ENCODE measurements at places on chromosomes 12 and 14.

GRCh38 chr12:125259178-125259867 is 194.1 kb downstream of the AACS start:
- DNase-seq = no peak

DNA sequence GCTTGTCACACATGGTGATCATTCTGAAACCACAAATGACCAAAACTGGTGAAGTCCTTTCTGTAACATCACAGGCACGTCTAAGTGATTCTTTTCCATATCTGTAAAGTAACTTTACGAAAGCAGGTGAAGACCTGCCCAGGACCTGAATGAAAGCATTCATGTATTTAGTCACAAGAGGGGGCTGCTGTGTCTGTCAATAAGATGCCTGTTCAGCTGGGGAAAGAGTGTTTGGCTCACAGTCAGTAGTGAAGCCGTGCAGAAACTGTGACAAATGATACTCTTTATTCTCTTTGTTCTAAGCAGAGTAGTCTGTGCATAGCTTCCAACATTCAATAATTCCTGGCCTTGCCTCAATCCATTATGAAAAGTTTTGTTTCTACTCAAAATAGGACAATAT is 373.5 kb upstream of the OR4E1 start:
- DNase-seq = peak; percentile 60

DNA sequence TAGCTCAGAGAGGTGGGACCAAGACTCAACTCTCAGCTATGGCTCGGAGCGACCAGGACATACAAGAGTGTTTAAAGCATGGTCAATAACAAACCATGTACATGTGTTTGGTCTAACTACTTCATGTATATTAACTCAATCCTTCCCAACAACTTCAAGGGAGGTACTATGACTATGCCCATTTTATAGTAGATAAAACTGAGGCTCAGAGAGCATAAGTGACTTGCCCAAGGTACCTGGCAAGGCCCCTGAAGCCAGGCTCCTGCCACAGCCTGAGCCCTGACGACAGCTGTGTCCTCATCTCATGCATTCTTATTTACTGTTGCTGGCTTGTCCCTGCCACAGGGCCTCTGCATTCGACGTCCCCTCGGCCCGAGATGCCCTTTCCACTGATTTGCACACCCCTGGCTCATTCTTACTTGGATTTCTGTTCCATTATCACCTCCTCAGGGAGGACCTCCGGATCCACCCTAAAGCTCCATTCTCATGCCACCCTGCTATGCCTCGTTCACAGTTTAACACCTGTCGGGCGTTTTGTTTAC is 2.6 kb downstream of the TESC start:
- no peak for DNase-seq

DNA sequence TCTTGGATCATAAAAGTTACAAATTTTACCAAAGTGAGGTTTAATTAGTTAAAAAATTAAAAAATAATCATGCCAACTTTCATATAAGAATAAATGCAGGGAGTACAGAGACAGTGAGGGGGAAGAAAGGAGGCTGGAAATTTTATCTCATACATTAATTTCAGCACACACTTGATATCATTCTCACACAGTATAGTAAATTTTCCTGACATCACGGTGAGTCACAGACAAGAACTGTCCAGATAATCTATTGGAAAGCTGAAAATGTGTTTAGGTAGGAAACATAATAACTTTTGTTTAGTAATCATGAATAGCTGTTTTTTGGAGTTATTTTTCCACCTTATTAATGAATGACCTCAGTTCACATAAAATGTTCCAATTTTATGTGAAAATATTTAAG is 1204.8 kb downstream of the GALC start:
- DNase-seq = no peak

DNA sequence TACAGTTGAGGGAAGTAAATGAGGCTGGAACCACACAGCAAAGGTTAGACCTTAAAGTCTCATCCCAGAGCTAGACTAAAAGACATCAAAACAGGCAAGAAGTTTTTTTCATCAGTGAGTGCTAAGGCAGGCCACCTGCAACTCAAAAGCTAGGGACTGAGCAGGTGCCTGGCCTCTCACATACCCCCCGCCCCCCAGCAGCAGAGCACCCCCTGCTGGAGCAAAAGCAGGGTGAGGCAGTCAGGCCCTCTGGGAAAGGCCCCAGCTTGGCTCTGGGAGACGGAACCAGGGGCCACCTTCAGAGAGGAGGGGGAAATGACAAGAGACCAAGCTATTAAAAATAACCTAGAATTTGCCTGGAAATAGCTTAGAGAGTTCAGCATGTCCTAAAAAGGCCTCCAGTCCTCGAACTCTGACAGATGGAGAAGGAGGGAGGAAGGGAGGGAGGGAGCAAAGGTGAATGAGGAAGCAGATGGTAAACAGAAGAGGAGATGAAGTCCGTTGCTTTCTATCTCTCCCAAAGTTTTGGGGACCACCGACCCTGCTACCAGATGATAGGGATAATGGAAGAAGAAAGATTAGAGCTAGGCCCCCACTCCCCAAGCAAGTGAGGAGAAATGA is 1.8 kb downstream of the ITGA7 start:
- peak; percentile 44 for DNase-seq

- DNase-seq = no peak
Observed at GRCh38 chr12:107225635-107226034, 132.3 kb upstream of the CRY1 start.

DNA sequence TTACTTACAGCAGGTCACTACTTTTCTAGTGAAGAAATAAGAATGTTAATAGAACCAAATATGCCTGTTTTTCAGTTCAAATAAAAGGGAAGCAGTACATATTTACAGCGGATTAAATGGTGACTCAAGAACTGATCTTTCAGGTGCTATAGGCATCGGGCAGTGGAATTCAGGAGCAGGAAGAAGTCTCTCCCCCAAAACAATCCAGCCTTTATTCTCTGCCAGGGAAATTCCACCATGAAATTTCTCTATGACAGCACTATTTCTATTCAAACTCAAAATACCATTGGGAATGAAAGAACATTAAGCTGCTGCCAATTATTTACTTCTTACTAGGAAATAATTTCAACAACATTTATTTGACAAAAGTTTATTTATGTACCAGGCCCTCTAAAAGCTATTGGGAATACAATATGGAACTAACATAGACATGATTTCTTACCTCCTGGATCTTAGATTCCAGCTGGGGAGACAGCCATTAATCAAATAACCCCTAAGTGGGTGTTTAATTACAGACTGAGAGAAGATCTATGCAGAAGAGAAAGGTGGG is 60.3 kb upstream of the KRR1 start:
- no peak for DNase-seq

- no peak for DNase-seq
Observed at GRCh38 chr12:122004633-122005071, 17.0 kb upstream of the BCL7A start.

- DNase-seq = no peak
Observed at GRCh38 chr12:124648710-124649384, 81.4 kb upstream of the NCOR2 start.

DNA sequence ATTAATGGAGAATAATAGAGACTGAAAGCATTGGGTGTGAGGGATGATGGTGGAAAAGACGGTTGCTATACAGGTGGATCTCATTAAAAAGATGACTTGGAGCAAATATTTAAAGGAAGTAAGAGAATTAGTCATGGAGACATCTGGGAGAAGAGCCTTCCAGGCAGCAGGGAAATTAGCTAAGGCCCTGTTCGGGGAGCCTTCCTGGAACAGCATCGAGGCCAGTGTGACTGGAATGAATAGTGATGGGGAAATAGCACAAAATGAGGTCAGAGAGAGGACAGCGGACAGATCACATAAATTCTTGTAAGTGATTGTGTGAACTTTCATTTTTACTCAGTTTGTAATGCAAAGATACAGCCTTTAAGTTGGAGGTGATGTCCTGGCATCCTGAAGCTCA is 842.3 kb downstream of the SLC6A15 start:
- DNase-seq = no peak

DNA sequence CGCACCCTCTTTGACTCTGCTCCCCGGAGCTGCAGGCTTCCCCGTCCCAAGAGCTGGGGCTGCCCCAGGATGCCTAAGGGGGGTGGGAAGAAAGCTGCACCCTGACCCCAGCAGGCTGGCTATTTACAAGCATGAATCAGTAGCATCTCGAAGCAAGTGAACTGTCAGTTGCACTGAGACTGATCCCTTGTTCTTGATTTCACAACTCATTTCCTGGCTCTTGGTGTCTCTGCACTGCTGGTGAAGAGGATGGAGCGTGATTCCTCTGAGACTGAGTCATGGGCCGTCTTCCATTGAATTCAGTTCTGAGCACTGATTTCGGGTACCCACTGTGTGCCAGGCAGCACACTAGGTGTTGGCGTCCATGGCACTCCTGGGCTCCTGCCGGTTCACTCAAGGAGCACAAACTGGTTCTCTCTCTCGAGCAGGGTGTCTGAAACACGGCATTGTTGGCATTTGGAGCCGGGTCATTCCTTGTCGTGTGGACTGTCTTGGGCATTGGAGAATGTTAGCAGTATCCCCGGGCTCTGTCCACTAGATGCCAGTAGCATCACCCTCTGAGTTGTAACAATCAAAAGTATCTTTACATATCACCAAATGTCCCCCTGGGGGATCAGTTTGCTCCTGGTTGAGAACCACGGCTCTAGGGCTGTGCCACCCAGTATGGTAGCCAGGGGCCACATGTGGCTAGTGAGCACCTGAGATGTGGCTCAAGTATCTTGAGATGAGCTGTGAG is 86.9 kb downstream of the RIN3 start:
- no peak for DNase-seq

- no peak for DNase-seq
Observed at GRCh38 chr12:123070267-123071081, 80.4 kb downstream of the PITPNM2 start.

- no peak for DNase-seq
Observed at GRCh38 chr12:39920647-39921046, 185.2 kb downstream of the SLC2A13 start.

GRCh38 chr12:73612551-73612950 is 925.1 kb upstream of the ATXN7L3B start:
- DNase-seq = no peak

DNA sequence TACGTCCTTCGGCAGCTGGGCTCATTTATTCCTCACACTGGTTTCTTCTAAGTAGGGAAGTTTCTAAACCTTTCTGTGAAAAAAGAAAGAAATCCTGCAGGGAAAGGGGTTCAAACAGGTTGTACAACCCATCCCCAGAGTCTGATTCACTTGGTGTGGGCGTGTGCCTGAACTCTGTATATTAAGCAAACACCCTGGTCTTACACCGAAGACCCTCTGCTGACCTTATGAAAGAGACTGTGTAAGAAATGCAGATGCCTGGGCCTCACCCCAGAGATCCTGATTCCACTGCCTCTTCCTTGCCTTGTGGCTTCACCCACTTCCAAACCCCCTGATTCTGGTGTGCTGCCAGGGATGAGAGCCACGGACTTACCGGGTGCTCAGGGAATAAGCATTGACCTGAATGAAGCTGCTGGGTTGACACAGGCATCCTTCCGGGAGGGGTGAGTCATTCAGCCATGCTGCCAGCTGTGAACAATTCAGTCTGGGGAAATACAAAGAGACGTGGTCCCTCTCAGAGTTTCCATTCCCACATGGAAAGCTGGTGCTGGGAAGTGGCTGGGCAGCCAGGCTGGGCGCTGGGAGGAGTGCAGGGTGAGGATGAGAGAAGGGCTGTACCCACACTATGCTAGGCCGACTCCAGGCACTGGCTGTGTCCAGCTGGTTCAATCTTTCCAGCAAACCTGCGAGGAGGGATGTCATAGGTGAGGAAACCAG is 26.5 kb upstream of the ACTN1 start:
- no peak for DNase-seq

DNA sequence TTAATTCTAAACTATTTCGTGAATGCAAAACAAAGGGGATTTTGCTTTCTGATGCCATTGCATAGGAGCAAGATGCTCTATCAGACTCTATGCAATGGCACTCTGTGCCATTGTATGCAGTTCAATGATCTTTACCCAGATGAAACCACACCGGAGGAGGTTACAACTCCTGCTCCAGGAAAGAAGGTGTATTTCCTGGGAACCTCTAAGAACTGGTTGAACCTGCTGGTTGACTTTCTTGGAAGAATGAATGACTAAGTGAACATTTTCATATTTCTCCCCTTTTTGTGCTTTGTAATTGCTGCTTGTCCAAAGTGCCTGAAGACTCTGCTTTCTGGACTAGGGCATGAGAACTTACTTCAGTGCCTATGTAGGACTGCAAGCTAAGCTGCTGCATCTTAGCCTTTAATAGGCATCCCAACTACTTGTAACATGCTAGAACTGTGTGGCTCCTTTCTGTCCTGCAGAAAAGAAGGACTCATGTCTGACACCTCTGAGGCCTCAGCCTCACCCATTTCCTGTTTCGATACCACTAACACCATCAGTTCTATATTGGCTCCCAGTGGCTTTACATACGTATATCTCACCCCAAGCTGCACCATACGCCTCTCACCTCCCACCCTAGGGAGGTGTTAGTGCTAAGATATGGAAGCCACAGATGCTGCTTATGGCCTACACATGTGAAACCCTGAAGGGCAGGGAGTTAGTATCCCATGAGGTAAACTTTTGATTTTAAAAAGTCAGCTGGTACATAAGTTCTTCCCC is 193.5 kb upstream of the CNOT2 start:
- peak; percentile 37 for DNase-seq

DNA sequence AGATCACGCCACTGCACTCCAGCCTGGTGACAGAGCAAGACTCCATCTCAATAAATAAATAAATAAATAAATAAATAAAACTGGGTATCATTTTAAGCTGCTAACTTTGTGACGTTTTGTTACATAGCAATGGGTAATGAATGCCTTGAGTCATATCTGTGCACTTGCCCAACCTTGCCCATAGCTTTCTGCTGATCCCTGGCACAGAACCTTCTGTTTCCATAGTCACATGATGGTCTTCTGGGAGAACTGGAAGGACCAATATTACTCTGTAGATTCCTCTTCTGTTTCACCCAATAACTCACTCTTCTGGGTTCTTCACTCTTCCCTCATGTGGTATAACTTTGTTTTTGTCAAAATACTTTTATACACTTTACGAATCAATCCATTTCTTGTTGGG is 140.8 kb downstream of the SCARB1 start:
- no peak for DNase-seq

- no peak for DNase-seq
Observed at GRCh38 chr12:71472441-71472911, 32.9 kb downstream of the LGR5 start.

DNA sequence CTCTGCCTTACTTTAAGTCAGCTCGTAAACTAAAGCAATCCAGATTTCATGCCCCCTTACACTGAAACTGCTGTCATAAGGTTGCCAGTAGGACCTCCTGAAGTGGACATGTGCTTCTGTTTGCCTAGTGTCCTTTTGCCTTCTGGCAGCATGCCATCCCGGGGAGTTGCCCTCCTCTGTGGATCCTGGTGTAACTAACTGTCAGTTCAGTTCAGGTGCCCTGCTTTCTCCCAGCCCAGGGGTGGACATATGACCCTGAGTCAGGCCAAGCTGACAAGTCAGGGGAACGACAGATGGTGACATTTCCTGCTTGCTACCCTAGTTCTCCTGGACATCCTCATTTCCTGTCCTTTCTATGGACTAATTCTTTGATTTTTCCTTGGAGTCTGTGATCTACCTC is 25.6 kb downstream of the AKAP6 start:
- DNase-seq = no peak

- DNase-seq = no peak
Observed at GRCh38 chr12:101889211-101889752, 11.9 kb downstream of the DRAM1 start.

GRCh38 chr12:103415681-103416080 is 80.1 kb downstream of the C12orf42 start:
- DNase-seq = no peak

GRCh38 chr12:40752011-40752410 is 59.8 kb downstream of the CNTN1 start:
- DNase-seq = no peak
